ENCODE measurements at places on chromosomes 13 and 19. TPM values are rescaled to one million over a fixed set of nuclear protein-coding genes. Genes with fewer than 3 reads are reported as not detected.

DNA sequence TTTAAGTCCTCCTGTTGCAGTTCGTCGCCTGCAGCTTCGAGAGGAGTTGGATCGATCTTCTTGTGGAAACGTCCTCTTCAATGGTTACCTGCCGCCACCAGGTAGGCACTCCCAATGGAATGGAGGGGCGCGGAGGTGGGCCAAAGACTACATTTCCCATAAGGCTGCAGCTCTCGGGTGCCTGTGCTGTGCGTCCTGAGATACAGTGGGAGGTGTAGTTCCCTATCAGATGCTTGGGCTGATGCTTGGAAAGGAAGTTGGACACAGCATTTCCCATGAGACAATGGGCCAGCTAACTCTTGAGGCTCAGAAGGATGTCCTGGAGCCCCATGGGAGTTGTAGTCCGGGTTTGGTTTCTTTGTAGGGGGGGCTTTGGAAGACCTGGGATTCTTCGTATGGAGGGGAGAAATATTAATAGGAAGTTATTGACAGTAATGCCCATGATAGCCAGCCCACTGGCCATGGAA lies 1.8 kb downstream of the SHKBP1 start:
- peak overlapping the region; percentile 8 for H3K4me3 ChIP-seq
- DNase-seq, result no peak
- H3K27ac ChIP-seq, result no peak overlapping the region
- no peaks in the 10 kb centered on the region for H3K27me3 ChIP-seq
- H3K36me3 ChIP-seq, result peaks cover 5% of the 10 kb centered on the region

Gene PLPP2
- total RNA-seq, result not detected

Gene CGB8
- total RNA-seq, result not detected

GRCh38 chr13:80009760-80010159 lies 331.2 kb downstream of the SPRY2 start:
- peaks cover 3% of the 10 kb centered on the region for H3K27me3 ChIP-seq
- H3K27ac ChIP-seq, result no peak overlapping the region
- no peaks in the 10 kb centered on the region for H3K36me3 ChIP-seq
- no peak overlapping the region for H3K4me3 ChIP-seq
- no peak for DNase-seq

Gene TRPM4
- not detected for total RNA-seq

Gene UGGT2
- not detected for total RNA-seq

- H3K27ac ChIP-seq, result no peak overlapping the region
- no peaks in the 10 kb centered on the region for H3K36me3 ChIP-seq
- peaks cover 10% of the 10 kb centered on the region for H3K4me1 ChIP-seq
- H3K4me3 ChIP-seq, result no peak overlapping the region
- peaks cover 39% of the 10 kb centered on the region for H3K27me3 ChIP-seq
Observed at GRCh38 chr13:37869506-37869755, 141 bp downstream of the TRPC4 start.

- H3K4me1 ChIP-seq, result no peaks in the 10 kb centered on the region
- H3K27ac ChIP-seq, result no peak overlapping the region
- DNase-seq, result no peak
Observed at GRCh38 chr13:84640691-84641090, 758.4 kb upstream of the SLITRK1 start.

DNA sequence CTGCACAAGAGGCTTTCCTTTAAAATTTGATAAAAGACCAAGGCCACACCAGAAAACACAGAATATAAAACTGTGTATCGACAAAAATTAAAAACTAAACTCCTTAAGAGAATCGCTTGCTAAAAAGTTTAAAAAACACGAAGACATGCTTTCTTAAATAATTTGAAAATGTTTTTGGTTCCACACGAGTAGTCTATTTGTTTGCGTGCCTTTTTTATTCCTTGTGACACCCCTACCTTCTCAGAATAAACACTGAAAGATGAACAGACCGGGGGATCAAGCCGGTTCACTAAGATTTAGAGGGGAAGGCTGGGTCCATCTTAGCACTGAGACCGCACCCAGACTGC lies 256.4 kb upstream of the STARD13 start:
- H3K36me3 ChIP-seq, result peaks cover 14% of the 10 kb centered on the region
- H3K4me3 ChIP-seq, result peak overlapping the region; percentile 81
- no peak for DNase-seq
- peak overlapping the region; percentile 94 for H3K27ac ChIP-seq
- H3K4me1 ChIP-seq, result peaks cover 47% of the 10 kb centered on the region

Gene FUT1
- total RNA-seq, result 0.06 TPM

Gene MATK
- 32.1 TPM for total RNA-seq

DNA sequence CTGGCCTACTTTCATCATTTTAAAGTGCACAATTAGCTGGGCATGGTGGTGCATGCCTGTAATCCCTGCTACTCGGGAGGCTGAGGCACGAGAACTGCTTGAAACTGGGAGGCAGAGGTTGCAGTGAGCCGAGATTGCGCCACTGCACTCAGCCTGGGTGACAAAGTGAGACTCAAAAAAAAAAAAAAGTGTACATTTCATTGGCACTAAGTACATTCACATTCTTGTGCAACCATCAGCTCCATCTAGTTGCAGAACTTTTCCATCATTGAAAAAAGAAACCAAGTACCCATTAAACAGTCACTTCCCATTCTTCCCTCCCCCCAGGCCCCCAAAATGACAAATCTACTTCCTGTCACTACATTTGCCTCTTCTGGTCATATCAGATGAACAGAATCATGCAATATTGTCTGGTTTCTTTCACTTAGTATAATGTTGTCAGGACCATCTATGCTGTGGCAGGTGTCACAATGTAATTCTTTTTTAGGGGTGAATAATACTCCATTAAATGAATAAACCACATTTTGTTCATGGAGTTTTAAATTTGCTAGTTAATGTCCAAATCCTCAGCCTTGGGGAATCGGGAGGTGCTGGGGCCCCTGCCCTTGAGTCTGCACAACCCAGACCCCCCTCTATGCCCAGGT lies 7.4 kb upstream of the SIGLEC11 start:
- no peak overlapping the region for H3K4me3 ChIP-seq
- no peak overlapping the region for H3K27ac ChIP-seq
- peaks cover 31% of the 10 kb centered on the region for H3K27me3 ChIP-seq
- no peaks in the 10 kb centered on the region for H3K36me3 ChIP-seq
- DNase-seq, result no peak
- no peaks in the 10 kb centered on the region for H3K4me1 ChIP-seq

Gene NLRP12
- total RNA-seq, result 0.06 TPM

Gene TBC1D17
- total RNA-seq, result 24.0 TPM

DNA sequence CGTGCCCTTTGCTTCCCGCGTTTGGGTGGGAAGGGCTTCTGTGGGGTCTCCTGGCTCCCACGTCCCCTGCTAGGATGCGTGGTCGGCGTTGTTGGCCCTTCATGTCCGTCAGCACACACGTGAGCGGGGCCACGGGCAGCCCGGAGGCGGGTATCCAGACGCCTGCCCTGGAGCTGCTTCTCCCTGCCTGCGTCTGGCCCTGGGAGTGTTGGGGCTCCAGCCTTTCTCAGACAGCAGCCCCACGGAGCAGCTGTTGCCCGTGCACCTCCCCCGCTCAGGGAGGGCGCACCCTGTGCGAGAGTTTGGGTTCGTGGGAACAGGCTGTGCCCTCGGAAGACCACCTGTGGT lies 14.5 kb downstream of the DAZAP1 start:
- H3K4me1 ChIP-seq, result peaks cover 8% of the 10 kb centered on the region
- DNase-seq, result no peak
- no peaks in the 10 kb centered on the region for H3K27me3 ChIP-seq
- no peak overlapping the region for H3K27ac ChIP-seq
- H3K4me3 ChIP-seq, result no peak overlapping the region

GRCh38 chr13:34035676-34036325 lies 217.9 kb downstream of the RFC3 start:
- H3K4me3 ChIP-seq, result no peak overlapping the region
- H3K27ac ChIP-seq, result no peak overlapping the region
- peaks cover 15% of the 10 kb centered on the region for H3K27me3 ChIP-seq
- H3K36me3 ChIP-seq, result no peaks in the 10 kb centered on the region

Gene ETV2
- 1.5 TPM for total RNA-seq

- H3K27ac ChIP-seq, result no peak overlapping the region
- no peak for DNase-seq
- peaks cover 30% of the 10 kb centered on the region for H3K36me3 ChIP-seq
- no peaks in the 10 kb centered on the region for H3K27me3 ChIP-seq
Observed at GRCh38 chr13:25244123-25244522, 43.2 kb downstream of the MTMR6 start.

GRCh38 chr13:113956571-113956970 lies 17.3 kb downstream of the C13orf46 start:
- DNase-seq, result no peak
- no peaks in the 10 kb centered on the region for H3K27me3 ChIP-seq
- H3K27ac ChIP-seq, result no peak overlapping the region
- H3K36me3 ChIP-seq, result peaks cover 37% of the 10 kb centered on the region

DNA sequence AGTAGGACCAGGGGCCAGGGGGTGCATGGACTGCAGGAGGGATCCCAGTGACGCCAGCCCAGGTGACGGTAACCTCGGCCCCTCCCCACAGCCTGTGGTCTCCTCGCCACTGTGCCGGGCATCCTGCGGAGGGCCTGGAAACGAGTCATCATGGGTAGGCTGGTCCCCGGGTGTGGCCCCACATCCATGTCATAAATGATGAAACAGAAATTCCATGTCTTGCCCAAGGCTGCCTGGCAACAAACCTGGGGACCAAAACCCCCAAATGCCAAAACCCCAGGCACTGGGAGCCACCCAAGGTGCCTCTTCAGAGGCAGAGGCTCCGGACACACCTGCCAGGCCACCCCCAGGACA lies 20.9 kb downstream of the MAP2K2 start:
- H3K36me3 ChIP-seq, result peaks cover 36% of the 10 kb centered on the region
- H3K27ac ChIP-seq, result peak overlapping the region; percentile 34
- no peaks in the 10 kb centered on the region for H3K27me3 ChIP-seq
- H3K4me1 ChIP-seq, result peaks cover 25% of the 10 kb centered on the region
- no peak overlapping the region for H3K4me3 ChIP-seq
- DNase-seq, result peak; percentile 41

Gene F2RL3
- total RNA-seq, result not detected

DNA sequence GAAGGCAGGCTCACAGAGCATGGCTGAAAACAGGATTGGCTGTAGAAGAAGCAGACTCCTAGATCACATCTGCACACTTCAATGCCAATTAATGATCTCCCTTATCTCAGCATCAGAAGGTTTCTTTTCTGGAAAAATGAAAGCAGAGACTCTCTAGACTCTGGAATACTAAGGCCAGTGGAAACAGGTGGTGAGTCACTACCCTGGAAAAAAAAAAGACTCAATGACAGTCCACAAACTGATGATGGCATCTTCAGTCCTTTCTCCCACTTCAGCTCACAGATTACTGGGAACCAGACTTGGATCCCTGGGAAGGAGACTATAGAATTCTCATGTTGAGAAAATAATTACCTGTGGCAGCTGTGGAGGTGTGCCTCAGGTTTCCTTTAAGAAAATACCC lies 47.5 kb upstream of the MBNL2 start:
- no peak for DNase-seq
- no peak overlapping the region for H3K27ac ChIP-seq

GRCh38 chr13:39938596-39938995 lies 283.1 kb downstream of the COG6 start:
- no peak overlapping the region for H3K27ac ChIP-seq
- DNase-seq, result no peak
- H3K27me3 ChIP-seq, result no peaks in the 10 kb centered on the region
- H3K36me3 ChIP-seq, result no peaks in the 10 kb centered on the region

GRCh38 chr19:21101521-21102242 lies 19.7 kb downstream of the ZNF714 start:
- H3K27me3 ChIP-seq, result no peaks in the 10 kb centered on the region
- H3K4me3 ChIP-seq, result no peak overlapping the region
- no peaks in the 10 kb centered on the region for H3K4me1 ChIP-seq
- DNase-seq, result no peak
- no peak overlapping the region for H3K27ac ChIP-seq
- H3K36me3 ChIP-seq, result peaks cover 52% of the 10 kb centered on the region

GRCh38 chr13:94268661-94269060 lies 210.8 kb downstream of the DCT start:
- H3K4me1 ChIP-seq, result peaks cover 6% of the 10 kb centered on the region
- H3K27me3 ChIP-seq, result no peaks in the 10 kb centered on the region
- DNase-seq, result no peak
- H3K4me3 ChIP-seq, result no peak overlapping the region
- no peaks in the 10 kb centered on the region for H3K36me3 ChIP-seq
- no peak overlapping the region for H3K27ac ChIP-seq

Gene ZNF823
- 2.2 TPM for total RNA-seq

DNA sequence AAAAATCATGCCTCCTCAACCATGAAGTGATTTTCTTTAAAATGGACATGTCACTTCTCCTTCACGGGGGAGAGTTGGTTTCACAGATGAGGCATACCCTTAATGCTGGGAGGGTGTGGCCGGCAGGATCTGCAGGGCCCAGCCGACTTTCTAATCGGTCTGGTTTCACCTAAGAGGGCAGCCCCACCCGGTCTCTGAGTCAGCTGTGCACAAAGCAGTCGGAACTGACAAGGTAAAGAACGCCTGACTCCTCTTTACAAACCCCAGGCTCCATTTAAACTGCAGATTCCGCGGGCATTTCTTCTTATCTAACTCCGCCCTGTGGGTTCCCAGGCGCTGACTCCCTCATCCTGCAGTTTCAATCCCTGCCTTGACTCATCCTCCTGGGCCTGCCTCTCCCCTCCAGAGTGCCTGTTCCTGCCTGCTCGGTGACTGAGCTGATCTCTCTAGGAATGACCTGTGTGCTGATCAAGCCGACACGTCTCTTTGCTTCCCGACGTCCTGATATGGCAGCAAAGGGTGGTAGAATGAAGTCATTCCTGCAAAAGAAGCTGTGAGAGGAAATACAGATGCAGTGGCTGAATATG lies 63.4 kb downstream of the EFNB2 start:
- H3K27ac ChIP-seq, result no peak overlapping the region
- H3K4me1 ChIP-seq, result no peaks in the 10 kb centered on the region
- H3K4me3 ChIP-seq, result no peak overlapping the region
- peaks cover 17% of the 10 kb centered on the region for H3K27me3 ChIP-seq

All from activated naive CD8-positive, alpha-beta T cell treated with anti-CD3 and anti-CD28 coated beads for 36 hours (primary cell).